ENCODE measurements at places on chromosomes 12 and 14.

DNA sequence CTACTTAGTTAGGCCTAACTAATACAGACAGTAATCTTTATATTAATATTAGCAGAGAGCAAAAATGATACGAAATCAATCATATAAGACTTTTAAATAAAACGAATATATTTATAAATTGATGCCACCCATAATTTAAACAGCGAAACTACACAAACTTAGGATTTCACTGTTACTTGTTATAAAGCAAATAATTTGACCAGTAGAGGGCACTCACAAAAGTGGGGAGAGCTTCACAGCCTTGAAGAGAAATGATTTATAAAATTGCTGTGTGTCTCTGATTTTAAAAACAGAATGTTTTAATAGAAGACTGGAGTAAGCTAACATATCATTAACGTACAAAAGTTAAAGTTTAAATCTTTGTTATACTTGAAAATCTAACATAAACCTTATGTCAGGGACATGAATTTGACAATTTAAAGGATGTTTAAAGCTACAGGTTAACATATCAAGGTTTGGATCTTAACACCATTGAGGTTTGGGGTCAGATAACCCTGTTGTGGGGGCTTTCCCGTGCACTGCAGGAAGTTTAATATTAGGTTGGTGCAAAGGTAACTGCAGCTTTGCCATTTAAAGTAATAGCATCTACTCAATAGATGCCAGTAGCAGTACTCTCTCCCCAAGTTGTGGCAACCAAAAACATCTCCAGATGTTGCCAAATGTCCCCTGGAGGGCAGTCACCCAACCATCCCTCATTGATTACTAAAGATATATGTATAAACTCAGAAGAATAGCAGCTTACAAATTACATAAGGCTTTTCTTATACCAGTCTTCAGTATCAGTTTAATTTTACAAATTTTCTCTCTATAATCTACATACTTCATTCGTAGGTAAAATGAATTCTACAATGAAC lies 9.3 kb downstream of the KRAS start:
- no peak for DNase-seq

DNA sequence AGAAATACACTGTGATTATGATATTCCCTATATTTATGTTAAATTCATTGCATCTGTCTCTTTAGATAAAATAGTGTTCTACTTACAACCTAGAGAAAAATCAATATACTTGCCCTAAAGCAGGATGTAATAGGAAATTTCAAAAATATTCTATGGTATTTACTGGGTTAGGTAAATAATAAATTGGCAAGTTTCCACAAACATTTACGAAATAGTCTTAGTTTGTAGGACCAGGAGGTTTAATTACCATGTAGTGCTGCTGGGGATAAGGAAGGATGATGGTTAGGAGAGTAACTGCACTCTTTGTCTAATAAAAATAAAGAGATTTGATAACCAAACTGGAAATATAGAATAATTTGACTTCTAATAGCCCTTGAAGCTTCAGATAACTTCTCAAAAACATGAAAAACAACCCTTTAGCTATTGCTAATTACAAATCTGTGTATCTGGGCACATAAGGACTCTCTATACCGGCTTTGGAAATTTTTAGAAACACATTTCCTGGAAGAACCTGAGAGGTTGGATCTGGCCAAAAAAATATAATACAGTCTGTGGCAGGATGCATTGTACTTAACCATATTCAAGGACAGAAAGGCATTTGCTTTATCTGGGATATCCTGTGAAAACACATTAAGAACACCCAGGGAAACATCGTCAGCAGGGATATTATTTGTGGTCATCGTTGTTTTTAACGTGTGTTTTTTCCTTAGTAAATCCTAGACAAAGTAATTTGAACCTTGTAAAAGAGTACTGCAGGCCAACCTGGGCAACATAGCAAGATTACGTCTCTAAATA lies 36.7 kb upstream of the TMCC3 start:
- no peak for DNase-seq

DNA sequence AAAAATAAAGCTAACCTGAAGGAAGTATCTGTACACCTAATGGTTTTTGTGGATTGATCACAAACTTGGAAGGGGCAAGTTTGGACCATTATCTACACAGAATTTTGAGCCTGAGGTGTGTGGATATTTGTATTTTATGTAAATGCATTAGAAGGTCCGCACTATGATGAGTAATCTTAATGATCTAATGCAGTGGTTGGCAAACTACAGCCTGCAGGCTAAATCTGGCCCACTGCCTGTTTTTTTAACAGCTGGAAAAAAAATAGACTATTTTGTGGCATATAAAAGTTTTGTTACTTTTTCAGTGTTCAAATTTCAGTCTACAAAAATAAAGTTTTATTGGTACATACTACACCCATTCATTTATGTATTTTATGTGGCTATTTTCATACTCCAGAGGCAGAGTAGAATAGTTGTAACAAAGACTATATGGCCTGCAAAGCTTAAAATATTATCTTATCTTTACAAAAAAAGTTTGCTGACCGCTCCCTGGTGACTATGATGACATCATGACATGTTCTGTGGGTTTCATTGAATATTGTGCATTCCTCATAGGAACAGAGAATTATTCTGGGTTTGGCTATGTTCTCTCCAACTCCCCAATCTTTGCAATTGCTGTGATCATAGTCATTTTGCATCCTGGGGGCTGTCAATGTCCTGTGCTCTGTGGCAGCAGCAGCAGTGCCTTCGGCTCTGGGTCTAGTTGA lies 962.6 kb upstream of the FBXO33 start:
- no peak for DNase-seq

DNA sequence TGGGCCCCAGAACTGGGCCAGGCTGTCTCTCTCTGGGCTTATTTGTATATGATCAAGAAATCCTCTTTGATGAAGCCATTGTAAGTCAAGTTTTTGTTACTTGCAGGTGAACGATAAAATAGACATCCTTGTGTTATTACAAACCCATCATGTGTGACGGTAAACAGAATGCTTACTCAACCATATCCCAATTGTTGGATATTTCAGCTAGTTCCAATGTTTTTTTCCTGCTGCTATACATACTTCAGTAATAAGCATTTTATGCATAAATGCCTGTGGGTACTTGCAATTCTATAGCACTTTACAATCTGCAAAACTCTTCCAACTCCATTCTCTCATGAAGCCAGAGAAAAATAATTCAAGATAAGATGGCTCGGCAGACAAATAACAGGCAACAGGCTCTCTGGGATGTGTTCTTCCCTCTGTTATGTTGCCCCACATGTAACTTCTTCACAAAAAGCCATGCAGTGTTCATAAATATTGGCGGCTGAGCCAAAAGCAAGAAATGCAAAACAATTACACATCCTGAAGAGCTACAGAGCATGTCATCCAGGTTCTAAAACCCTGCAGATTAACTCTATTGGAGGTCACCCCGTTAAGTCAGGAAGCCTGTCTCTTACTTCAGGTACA lies 69.5 kb downstream of the CLMN start:
- DNase-seq = no peak

GRCh38 chr14:69922198-69922597 lies 43.0 kb downstream of the SMOC1 start:
- no peak for DNase-seq

- peak; percentile 62 for DNase-seq
These were observed 23.9 kb downstream of the SCAF11 start for GRCh38 chr12:45966486-45966885.

DNA sequence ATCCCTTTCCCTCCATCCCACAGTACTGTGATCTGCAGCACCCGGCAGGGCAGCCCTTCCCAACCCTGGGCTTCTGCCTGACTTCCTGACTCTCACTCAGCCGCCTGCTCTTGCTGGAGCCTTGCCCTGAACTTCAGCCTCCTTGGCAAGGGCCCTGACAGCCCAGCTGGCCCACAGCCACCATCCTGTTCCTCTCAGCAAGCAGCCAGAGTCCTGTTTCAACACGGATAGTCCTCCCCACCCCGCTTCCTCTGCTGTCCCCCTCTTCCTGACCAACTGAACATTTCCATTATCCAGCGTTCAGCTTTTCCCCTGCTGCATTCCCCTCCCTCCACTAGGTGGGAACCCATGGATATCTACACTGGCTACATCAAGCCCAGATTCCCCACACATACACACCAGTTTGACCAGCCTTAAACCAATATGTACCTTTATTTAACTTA lies 74.0 kb upstream of the MDM1 start:
- DNase-seq = no peak

DNA sequence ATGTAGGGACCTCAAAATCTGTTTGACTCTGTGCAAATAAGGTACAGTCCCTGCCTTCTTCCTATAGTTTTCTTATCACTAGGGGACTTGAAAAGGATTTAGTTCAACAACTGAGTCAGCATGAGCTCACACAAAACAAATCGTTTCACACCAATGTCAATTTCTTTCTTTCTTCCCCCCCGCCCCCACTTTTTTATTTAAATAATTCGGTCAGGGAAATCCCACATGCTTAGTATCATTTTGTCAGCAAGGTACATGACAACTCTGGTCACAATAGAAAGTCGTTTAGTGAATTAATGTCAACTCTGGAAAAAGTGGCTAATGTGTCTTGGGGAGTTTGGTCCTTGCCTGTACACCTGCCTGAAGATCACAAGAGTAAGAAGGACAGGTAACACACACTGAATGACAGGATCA lies 232.2 kb upstream of the PLEKHG7 start:
- DNase-seq = no peak

DNA sequence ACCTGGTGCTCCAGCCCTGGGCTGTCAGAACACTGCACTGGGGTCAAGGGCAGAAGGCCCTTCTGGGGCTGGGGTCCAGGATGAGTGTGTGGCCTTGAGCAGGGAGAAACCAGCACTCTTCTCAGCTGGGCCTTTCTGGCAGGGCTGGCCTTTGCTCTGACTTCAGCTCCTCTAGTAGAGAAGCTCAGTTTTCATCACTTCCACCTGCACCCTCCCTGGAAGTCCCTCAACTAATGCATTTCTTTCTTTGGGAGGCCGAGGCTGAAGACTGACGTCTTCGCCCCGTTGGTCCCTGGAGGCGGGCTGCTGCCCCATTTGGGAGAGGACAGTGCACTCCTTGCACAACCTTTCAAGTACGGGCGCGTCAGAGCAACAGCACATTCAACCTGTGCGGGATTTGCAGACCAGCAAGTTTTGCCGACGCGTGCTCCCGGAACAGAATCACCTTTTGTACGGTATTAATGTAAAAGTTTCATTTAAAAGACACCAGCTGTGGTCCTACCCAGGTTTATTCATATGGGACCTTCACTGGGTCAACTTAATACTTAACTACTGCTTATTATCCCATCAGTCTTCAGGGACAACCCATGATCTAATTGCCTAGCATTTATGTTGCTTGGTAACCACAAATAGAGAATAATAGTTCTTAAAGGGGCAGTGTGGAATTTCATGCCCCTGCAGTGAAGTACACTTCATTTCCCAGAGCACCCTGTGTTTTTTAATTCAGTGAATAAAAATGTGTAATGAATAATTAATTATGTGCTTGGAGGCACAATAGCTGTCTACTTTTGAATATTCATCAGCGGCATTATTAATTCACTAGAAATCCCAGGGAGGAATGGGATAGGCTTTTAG lies 134.8 kb upstream of the VRK1 start:
- DNase-seq = no peak

DNA sequence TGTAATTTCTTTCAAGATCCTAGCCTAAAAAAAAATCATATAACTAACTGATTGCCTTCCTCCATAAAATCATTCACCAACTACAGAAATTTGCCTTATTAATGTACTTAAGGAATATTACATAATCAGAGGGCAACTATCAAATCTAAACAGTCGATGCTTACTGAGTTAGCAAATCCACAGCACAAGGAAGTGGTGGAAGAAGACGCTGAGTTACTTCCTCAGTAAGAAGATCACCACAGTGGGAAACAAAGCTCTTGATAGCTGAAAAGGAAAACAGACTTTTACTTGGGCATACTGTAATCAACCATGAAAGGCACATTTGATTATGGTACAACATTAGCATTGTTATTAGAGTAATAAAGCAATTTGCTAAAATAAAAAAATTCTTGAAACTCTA lies 48.7 kb downstream of the HEATR5A start:
- no peak for DNase-seq

DNA sequence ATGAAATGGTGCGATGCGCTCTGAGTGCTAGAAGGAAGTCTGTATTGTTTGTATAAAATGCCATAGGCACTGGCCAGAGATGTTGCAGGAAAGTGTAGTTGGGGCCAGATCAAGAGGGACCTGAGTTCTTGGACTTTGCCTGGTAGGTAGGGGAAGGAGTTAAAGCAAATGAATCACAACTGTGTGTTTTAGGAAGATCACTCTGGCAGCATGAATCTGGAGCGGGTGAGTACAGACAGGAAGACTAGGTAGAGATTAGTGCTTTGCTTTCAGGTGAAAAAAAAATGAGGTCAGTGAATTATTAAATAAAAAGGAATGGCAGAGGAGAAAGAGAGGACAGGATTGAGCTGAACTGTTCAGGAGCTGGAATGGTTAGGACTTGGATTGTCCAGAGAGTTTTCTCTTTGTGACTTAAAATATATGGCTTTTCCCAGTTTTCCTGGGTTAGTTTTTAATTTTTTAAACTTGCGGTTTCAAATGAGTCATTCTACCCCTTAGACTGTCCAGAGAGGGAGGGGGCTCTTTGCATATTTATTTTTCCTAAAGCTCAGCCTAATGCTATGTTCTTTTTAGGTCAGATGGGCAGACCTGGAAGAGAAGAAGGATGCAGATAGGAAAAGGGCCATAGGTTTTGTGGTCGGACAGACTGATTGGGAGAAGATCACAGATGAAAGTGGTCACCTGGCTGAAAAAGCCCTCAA lies 41.1 kb downstream of the PROX2 start:
- no peak for DNase-seq

- no peak for DNase-seq
These were observed 12.1 kb upstream of the SLC24A4 start for GRCh38 chr14:92310776-92311375.

DNA sequence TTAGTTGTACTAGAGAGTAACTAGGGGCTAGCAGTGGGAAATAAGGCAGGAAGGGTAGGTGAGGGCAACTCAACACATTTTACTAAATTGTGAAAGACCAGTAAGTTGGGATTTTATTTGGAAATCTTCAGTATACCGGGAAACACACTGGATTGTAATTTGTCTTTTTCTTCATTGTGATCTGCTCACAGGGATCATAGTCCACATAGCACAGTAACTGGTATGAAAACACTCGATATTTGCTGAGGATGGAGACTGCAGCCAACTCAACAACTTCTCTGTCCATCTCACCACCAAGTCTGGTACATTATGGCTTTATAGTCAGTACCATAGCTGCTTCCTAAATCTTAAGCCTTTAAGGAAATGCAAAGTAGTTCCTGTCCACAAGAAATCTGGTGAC lies 2.5 kb downstream of the SLIRP start:
- DNase-seq = no peak

DNA sequence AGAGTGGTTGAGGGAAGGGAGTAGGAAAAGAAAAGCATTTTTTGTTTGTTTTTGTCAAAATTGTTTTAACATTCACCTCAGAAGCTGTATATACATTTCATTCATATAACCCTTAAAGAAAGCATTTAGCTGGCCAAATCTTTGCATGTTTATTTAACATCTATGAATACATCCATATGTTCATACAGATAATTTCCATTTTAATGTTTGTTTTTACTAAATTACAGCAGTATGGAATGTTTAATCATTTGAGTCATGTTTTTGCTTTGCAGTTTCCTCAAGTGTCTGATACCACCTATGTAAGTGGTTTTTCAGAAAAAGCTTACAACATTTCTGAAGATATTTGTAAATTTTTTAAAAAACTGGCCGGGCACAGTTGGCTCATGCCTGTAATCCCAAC lies 84.3 kb upstream of the ATF1 start:
- no peak for DNase-seq

All from COLO829 (cell line).